CD14-positive monocyte (primary cell): ENCODE measurements at places on chromosomes 3 and 15.

DNA sequence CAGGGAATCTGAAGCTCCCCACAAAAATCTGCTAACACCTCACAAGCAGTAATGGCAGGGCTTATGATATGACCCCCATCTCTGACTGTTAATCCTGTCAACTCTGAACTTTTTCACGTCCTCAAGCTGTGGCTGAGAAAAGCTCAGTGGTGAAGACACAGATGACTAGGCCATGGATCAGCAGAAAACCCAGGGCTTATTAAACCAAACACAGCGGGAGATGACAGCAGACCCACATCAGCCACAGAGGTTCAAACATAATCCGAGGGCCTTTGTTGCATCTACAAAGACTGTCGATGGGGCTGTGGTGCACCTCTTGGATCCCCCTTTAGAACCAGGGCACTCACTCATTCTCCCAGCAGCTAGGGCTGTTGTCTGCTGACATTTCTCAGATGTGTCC, 50.4 kb downstream of the GLB1 start:
- no peak for DNase-seq

- no peak for DNase-seq
Measured at GRCh38 chr15:64009798-64010261, 36.5 kb downstream of the DAPK2 start.

DNA sequence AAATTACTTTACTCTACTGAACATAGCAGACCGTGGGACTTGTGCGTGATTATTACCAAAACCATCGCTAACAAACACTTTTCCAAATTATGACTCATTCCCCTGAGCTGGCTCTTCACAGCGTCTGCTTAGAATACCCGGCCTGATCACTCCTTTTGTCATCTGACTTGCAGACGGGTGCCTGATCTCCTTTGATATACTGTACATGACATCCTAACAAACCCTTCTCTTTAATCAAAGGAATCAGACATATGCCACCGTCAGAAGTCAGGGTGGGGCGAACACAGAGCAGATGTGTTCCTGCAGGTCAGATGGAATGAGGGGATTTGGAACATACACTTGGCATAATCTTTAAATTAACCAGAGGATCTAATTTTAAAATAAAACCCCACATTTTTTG, 48.5 kb upstream of the SH3GL3 start:
- no peak for DNase-seq

- peak; percentile 52 for DNase-seq
Measured at GRCh38 chr3:196629228-196629627, 10.3 kb upstream of the NRROS start.

DNA sequence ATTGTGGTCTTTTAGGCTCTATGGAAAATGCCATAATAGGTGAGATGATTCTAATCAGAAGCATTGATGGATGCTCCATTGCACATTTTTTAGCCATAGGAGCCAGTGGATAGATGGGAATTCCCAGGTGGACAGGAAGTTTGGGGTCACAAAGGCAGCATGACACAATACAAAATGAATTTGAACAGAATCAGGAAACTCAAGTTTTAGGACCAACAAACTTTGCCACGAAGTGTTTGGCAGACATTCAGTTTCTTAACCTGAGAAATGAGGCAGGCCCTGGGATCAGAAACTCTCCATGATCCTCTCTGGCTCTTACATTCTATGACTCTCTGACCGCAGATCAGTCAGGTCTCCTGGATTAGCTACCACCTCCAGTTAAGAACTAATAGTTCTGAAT, 275.4 kb downstream of the TIGIT start:
- DNase-seq, result no peak

GRCh38 chr3:133301194-133301593, 98.7 kb upstream of the BFSP2 start:
- DNase-seq, result no peak

GRCh38 chr15:88621789-88622604, 857 bp downstream of the AEN start:
- peak; percentile 37 for DNase-seq

- DNase-seq, result no peak
Measured at GRCh38 chr3:28971156-28971555, 309.7 kb upstream of the RBMS3 start.
